IMR-90 (cell line): ENCODE measurements at places on chromosomes 13 and 19.

- H3K36me3 ChIP-seq = no peaks in the 10 kb centered on the region
- no peak overlapping the region for H3K27ac ChIP-seq
- peaks cover 4% of the 10 kb centered on the region for H3K4me1 ChIP-seq
- DNase-seq = no peak
- H3K27me3 ChIP-seq = no peaks in the 10 kb centered on the region
Observed at GRCh38 chr13:29914581-29914980, 64.2 kb upstream of the UBL3 start.

DNA sequence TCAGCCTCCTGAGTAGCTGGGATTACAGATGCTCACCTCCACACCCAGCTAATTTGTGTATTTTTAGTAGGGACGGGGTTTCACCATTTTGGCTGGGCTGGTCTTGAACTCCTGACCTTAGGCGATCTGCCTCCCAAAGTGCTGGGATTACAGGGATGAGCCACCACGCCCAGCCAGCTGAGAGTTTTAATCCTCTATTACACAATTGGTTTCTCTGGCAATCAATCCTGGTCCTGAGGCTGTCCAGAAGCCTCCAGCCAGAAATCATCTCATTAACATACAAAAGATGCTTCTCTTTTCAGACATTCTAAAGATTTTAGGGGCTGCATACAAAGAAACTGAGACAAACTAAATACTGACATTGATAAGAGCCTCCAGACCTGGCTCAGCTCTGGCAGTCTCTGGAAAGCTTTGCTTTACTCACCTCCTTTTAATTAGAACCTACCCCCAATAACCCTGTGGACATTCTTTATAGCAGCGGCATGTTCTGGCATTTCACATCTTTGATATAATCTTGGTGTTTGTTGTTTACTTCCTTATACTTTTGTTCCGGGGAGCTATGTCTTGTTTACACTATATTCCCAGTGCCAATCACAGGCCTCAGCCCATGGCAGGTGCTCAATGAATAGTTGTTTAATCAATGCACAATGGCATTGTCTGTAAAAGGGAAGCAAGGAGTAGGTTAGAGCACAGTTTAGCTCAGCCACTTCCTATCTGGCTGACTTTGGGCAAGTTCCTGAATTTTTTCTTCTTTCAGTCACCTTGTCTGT lies 4.1 kb upstream of the ZNF724 start:
- no peaks in the 10 kb centered on the region for H3K27me3 ChIP-seq
- H3K4me3 ChIP-seq = no peak overlapping the region
- peaks cover 5% of the 10 kb centered on the region; the same call in 1 of the 2 replicates for H3K36me3 ChIP-seq
- DNase-seq = no peak
- no peaks in the 10 kb centered on the region for H3K4me1 ChIP-seq

DNA sequence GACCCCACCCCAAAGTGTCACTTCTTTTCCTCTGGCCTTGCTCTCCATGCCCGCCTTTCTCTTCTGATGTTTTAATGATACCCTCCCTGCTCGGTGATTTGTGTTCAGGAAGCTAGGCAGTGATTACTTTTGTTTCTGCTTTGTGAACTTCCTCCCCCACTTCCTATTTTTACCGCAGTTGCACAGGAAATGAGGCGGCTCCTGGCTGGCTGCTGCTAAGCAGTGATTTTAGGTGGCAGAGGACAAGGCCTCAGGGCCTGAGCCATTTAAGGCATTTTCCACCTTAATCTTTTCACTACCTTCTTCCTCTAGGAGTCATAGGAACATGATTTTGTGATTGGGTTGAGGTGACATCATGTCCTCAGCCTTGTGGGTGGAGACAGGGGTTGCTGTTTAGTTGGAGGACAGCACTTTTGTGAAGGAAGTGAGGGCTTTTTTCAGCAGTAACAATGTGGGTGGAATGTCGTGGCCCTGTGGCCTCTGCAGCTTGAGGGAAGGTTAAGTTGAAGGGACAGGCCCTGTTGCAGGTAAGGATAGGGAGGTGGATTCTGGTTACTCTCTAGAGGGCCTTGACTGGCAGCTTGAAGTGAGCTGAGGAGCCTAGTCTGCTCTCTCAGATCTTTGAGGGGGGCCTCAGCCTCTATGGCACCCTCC lies 15.7 kb downstream of the GARRE1 start:
- DNase-seq = peak; percentile 66
- peaks cover 35% of the 10 kb centered on the region for H3K4me1 ChIP-seq
- peaks cover 7% of the 10 kb centered on the region for H3K36me3 ChIP-seq
- H3K27ac ChIP-seq = peak overlapping the region; percentile 94
- H3K27me3 ChIP-seq = no peaks in the 10 kb centered on the region
- no peak overlapping the region for H3K4me3 ChIP-seq

DNA sequence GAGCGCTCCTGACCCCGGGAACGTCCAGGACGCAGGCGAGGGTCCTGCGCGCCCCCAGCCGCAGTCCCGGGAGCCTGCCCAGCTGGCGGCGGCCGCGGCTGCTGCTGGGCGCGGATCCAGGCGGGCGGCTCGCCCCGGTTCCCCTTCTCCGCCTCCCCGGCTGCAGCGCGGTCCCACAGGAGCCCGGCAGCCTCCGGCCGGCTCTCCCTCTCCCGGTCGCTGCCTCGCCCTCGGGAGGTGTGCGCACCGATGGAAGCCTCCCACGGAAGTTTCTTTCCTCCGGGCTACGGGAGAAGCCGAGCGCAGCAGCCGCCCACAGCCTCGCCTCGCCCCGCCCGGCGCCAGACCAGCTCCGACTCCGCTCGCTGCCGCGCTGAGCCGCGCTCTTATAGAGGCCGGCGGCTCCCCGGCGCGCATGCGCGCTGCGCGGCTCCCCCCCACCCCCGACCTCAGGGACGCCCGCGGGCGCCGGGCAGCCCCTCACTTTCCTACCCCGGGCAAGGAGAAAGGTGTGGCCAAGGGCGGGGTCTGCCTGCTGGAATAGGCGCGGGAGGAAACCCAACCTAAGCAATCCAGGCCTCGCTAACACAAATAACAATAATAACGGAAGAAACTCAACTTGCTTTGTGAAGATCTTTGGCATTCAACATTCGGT lies at the start of gene SHISA2:
Gene SHISA2, minus strand, starts transcription at position 360 of the 655 bp plus-strand sequence. CDS start 1,041 bp downstream, outside the sequence.
- peak within 1 kb of the TSS; percentile 44 for H3K4me3 ChIP-seq
- H3K4me1 ChIP-seq = no peaks in the 10 kb centered on the region
- peak; percentile 31 for DNase-seq
- H3K27ac ChIP-seq = no peak within 1 kb of the TSS

DNA sequence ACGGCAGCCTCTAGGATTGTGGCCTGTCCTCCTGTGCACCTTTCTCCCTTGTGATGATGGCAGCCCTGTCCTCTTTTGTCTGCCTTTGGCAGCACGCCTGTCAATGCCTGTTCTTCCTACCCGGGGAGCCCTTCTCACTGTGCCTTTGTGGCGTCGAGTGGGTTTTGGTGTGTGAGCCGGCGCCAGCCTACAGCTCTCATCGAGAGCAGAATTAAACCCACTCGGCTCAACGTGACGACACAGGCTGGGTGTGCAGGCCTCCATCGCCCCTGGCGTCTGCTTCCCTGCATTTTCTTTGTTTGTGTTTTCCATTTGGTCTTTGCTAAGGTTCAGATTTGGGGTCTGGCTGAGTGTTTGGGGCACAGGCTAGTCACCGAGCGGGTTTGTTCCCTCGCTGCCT lies 34.4 kb downstream of the AP1M1 start:
- no peaks in the 10 kb centered on the region for H3K27me3 ChIP-seq
- H3K36me3 ChIP-seq = peaks cover 82% of the 10 kb centered on the region
- no peak for DNase-seq
- H3K4me1 ChIP-seq = no peaks in the 10 kb centered on the region
- H3K27ac ChIP-seq = no peak overlapping the region

DNA sequence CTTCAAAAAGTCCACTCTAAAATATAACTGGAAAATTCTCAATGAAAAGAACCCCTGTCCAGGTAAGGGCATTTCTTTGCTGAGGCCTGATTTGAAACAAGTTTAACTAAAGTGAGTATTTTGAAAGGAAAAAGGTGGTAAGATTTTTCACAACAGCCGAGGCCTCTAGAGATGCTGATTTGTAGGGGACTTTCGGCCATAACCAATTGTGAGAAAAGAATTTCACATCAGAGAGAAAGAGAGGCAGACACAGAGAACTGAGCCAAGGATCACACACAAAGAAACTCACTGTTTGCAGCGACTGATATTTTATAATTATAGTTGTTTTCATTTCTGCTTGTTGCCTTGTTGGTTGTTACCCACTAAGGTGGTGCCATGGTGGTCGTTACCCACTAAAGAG lies 24.4 kb downstream of the MBD3L2B start:
- H3K36me3 ChIP-seq = no peaks in the 10 kb centered on the region
- no peak overlapping the region for H3K4me3 ChIP-seq
- no peak overlapping the region for H3K27ac ChIP-seq

GRCh38 chr13:112331675-112332074 lies 44.5 kb upstream of the SPACA7 start:
- H3K4me1 ChIP-seq = no peaks in the 10 kb centered on the region
- H3K4me3 ChIP-seq = no peak overlapping the region
- no peak for DNase-seq
- H3K27me3 ChIP-seq = no peaks in the 10 kb centered on the region
- no peak overlapping the region for H3K27ac ChIP-seq

DNA sequence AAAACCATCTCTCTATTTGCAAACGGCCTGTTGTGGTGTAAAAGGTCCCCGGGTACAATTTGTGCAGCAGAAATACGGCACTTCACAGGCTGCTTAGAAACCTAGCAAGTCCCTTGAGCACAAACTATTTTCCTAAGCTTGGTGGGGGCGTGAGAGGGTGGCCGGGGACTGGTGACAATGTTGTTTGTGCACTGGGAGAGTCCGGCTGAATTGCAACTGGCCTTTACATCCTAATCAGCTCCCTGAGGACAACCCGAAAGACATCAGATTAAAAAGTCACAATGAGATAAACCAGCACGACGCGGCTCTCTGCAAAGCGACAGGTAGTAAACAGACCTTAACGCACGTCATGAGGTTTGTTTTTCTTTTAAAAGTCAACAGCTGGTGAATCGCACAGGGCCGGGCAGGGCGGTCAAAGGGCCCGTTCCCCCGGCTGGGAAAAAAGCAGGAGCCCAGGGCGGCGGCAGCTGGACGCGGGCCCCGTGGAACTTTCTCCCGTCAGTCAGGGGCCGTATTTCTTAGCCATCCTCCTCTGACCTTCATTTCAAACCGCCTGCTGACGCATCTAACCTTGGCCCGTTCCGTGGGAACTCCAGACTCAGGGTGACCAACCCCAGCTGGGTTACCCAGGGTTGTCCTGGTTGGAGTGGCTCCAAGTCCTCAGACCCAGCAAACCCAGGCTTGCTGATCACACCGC lies 112.3 kb downstream of the GADD45B start:
- H3K36me3 ChIP-seq = no peaks in the 10 kb centered on the region
- H3K27ac ChIP-seq = no peak overlapping the region
- H3K27me3 ChIP-seq = peaks cover 11% of the 10 kb centered on the region

DNA sequence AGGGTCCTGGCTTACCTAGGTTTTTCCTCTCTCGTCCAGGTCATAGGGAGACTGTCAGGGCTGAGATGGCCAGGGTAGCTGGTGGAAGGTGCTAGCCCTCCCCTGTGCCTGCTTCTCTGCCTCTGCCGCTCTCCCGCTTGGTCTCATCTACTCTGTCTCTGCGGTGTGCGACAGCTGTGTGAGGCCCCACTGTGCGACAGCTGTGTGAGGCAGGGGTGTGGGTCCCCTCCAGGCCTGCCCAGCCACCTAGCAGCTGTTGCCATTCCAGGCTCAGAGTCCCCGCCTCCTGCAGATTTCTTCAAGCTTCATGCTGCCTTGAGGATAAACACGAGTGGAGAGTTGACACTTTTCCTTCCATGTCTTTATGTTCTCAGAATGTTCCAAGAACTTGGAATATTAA lies 53.0 kb downstream of the ARHGEF7 start:
- no peak overlapping the region for H3K27ac ChIP-seq
- no peak overlapping the region for H3K4me3 ChIP-seq

GRCh38 chr19:16661480-16662034 lies 618 bp downstream of the TMEM38A start:
- H3K4me3 ChIP-seq = peak overlapping the region; percentile 52
- no peaks in the 10 kb centered on the region for H3K27me3 ChIP-seq
- no peak for DNase-seq
- H3K27ac ChIP-seq = no peak overlapping the region; the same call in 1 of the 2 replicates

GRCh38 chr19:42693760-42694350 lies 46.4 kb downstream of the PSG3 start:
- H3K27ac ChIP-seq = no peak overlapping the region
- no peaks in the 10 kb centered on the region for H3K36me3 ChIP-seq
- no peak overlapping the region for H3K4me3 ChIP-seq
- DNase-seq = peak; percentile 46
- no peaks in the 10 kb centered on the region for H3K4me1 ChIP-seq

- no peaks in the 10 kb centered on the region; the same call in 1 of the 2 replicates for H3K4me1 ChIP-seq
- no peaks in the 10 kb centered on the region for H3K36me3 ChIP-seq
- peaks cover 2% of the 10 kb centered on the region; the same call in 1 of the 2 replicates for H3K27me3 ChIP-seq
- peak overlapping the region; percentile 30 for H3K4me3 ChIP-seq
Observed at GRCh38 chr13:42864952-42865767, 83.8 kb downstream of the FAM216B start.

DNA sequence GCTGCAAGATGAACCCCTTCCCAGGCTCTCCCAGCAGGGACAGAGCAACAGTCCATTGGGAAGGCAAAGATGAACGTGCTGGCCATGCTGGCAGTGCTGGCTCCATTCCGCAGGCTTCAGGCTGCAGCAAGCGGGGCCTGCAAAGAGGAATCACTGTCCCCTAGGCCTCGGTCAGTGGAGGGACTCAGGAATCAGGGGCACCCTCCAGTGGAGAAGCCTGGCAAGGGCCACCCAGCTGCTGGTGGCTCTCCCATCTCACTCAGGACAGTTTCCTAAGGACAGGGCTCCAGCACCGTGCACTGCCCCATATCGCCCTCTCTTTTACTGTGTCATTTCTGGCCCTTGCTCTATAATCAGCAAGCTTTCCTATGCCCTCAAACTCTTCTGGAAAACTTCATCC lies 498.6 kb downstream of the EFNB2 start:
- no peak for DNase-seq
- H3K36me3 ChIP-seq = no peaks in the 10 kb centered on the region
- H3K27ac ChIP-seq = no peak overlapping the region

DNA sequence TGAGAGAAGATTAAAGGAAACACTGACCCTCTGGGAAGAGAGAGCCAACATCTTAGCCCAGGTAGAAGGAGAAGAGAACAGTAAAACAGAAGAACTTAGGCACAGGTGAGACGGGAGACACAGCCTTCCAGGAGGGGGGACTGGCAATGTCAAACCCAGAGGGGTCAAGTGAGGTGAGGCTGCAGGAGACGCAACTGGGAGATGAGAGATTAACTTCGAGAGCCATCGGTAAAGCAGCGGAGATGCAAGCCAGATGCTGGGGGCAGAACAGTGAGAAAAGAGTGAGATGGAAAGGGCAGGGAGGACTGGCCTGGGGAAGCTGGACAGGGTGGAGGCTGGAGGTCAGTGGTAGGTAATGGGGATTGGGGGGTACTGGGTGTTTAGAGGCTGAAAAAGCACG lies 5.2 kb downstream of the INSR start:
- no peaks in the 10 kb centered on the region for H3K36me3 ChIP-seq
- no peaks in the 10 kb centered on the region for H3K27me3 ChIP-seq
- H3K4me1 ChIP-seq = peaks cover 3% of the 10 kb centered on the region; the same call in 1 of the 2 replicates
- no peak for DNase-seq
- no peak overlapping the region for H3K27ac ChIP-seq

DNA sequence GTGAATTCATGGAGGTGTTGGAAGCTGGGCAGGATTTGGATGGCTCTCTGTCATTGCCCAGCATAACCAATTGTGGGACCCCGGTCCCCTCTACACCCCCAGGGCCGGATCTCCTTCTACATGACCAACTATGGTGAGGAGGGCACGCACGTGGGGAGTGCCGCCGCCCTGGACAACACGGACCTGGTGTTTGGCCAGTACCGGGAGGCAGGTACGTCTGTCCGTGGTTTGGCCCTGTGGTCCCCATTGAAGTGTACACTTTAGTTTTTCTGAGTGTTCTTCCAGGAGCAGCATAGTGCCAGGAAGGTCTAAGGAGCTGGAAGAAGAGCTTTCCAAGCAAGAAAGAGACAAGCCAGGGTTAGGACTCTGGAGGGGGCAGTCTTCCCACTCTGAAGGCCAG lies 13.2 kb downstream of the B3GNT8 start:
- H3K4me1 ChIP-seq = peaks cover 4% of the 10 kb centered on the region
- H3K27ac ChIP-seq = no peak overlapping the region
- H3K27me3 ChIP-seq = no peaks in the 10 kb centered on the region
- no peak for DNase-seq
- no peak overlapping the region for H3K4me3 ChIP-seq
